Heart left ventricle (tissue), 16 donors: ENCODE measurements at places on chromosomes 1 and 21. TPM values are rescaled to one million over a fixed set of nuclear protein-coding genes. Genes with fewer than 3 reads are reported as not detected.

MXRA8 gene
- total RNA-seq: 16.2 TPM

GNAT2 gene
- not detected for total RNA-seq

NFASC gene
- total RNA-seq: 14.6 TPM

GRCh38 chr1:153288634-153289275 lies 24.0 kb downstream of the PGLYRP3 start:
- no peak for DNase-seq

DNA sequence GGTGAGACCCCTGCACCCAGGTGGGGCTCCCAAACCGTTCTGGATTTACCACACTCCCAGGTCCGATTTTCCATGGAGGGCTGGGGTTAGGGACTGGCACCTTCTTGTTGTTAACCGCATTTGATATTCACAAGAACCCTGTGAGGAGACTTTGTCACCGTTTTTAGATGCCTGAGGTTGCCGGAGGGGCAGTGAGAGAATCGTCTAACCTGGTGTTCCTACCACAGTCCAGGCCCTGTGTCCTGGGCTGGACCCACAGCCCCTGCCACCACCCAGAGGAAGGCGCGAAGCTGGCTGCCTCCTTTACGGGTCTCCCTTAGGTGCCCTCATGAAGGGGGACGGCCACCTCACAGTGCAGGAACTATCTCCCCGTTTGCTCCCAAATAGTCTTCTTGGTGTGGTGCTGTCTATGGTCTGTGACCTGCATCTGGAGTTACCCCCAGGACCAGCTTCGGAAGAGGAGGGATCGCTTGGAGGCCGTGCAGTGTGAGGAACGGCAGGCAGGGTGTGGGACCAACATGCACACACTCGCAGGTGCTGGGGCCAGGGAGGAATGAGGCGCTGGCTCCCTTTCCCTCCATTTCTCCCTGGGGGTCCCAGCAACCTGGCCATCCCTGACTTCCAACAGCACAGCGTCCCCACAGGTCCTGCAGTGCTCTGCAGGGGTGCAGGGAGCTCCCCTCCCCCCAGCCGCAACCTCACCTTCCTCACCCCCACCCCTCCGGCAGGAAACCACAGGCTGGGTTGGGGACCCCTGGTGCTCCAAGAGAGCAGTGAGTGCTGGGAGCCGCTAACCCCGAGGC lies 7.0 kb downstream of the SIM2 start:
- DNase-seq: no peak

GRCh38 chr1:159918352-159919200 lies 6.7 kb downstream of the TAGLN2 start:
- no peak for DNase-seq

DNA sequence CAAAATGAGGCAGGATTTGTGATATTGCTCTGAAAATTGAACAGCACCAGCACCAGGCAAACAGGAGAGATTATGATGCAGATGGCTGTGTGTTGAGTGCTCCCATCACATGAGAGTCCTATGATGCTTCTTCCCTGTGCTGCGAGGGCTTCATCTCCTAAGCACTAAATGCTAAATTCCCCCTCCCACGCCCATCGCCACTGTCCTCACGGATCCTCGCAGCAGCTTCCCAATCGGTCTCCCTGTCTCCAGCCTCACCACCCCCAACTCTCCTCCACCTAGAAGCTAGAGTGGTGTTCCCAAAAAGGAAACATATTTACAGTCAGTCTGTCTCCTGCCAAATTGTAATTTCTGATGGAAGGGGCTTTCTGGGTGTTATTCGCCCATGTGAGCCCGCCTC lies 4.9 kb upstream of the BACE2 start:
- DNase-seq: no peak
